ENCODE measurements at places on chromosomes 2 and 18.

GRCh38 chr2:215422676-215423075 lies 13.2 kb downstream of the FN1 start:
- DNase-seq: no peak

GRCh38 chr2:190984595-190984994 lies 29.4 kb downstream of the STAT1 start:
- no peak for DNase-seq

- no peak for DNase-seq
Observed at GRCh38 chr2:206388698-206389097, 54.6 kb upstream of the ADAM23 start.

DNA sequence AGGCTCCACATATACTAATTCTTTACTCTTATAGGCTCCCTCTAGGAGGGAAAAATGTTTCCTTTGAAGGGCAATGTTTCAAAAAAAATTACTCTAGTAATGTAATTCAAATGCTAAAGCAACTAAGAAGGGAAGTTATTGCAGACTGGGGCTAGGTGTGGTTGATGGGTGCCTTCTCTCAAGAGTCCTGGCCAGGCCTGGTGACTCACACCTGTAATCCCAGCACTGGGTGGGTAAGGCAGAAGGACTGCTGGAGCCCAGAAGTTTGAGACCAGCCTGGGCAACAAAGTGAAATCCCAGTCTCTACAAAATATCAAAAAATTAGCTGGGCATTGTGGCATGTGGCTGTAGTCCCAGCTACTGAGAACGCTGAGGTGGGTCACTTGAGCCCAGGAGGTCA lies 31.2 kb upstream of the CDKL4 start:
- peak; percentile 7 for DNase-seq

DNA sequence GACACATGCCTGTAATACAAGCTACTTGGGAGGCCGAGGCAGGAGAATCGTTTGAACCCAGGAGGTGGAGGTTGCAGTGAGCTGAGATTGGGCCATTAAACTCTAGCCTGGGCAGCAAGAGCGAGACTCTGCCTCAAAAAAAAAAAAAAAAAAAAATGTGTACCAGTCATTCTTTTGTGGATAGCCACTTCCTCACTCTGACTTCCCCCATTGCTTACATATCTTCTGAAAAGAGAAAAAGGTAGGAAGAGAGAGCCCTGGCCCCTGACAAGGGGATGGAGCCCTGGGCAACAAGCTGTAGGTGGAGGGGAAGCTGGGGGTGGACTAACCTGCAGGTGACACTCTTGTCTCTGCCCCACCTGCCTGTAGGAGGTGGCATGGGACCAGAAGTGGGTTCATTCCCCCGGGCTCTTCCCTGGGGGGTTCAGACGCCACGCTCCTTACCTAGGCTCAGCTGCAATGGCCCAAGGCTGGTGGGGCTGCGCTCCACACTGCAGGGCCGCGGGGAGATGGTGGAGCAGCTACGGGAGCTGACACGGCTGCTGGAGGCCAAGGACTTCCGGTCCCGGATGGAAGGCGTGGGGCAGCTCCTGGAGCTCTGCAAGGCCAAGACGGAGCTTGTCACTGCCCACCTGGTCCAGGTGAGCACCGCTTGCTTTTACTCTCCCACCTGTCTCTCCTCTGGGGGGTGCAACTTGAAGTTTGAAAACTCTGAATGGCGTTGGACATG lies 39.1 kb downstream of the PCARE start:
- DNase-seq: no peak

- DNase-seq: no peak
Observed at GRCh38 chr18:68822926-68823325, 25.0 kb downstream of the CCDC102B start.

GRCh38 chr18:3016585-3017297 lies 3.8 kb upstream of the LPIN2 start:
- DNase-seq: no peak

GRCh38 chr18:48843162-48843561 lies 107.6 kb downstream of the SMAD7 start:
- no peak for DNase-seq

DNA sequence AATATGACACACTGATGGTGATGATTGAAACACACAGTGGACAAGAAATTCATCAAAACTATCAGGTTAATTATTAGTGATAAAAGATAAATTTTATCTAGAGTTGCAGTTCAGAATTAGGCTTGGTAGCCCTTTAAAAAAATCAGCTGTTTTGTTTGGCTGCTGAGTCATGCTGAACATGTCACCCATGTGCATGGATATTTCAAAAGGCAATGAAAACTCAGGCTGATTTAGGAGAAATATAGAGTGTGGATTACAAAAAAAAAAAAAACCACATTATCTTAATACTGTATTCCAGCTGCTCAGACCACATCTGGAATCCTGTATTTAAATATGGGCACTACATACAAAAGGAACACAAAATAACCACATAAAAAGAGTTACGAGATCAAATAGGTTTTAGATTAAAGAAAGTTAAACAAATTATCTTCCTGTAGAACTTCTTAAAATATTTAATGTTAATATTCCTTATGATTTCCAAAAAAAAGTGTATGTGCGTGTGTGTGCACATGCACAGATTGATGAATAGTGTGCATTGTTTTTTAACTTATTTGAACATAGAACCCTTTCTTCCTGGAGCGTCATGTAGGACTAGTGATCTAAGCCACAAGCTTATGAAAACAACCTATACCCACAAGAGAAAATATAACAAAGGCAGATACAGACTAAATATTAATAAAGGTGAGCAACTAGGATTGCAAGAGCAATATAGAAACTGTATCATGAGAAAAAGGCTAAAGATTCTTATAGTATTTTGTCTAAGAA lies 186.2 kb downstream of the STK39 start:
- DNase-seq: no peak

DNA sequence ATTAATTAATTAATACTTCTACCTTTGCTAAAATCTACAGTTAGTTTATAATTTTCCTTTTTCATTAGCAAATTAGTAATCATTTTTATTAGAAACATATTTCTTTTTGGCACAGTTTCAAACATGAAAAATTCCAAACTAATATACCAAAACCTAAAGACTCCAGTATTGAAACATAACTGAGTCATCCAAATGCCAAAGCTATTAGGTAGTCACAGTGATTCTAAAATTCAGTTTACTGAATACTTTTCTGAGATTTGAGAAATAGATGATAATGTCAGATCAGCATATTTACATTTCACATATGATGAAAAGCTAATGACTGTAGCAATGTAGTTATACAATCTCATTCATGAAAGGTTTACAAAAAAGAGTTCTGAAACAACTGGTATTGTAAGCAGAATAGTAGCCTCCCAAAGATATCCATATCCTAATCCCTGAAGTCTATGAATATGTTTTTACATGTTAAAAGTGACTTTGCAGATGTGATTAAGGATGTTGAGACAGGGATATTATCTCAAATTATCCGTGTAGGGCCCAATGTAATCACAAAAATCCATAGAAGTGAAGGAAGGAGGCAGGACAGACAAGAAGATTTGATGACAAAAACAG lies 680.2 kb upstream of the CHAC2 start:
- no peak for DNase-seq

DNA sequence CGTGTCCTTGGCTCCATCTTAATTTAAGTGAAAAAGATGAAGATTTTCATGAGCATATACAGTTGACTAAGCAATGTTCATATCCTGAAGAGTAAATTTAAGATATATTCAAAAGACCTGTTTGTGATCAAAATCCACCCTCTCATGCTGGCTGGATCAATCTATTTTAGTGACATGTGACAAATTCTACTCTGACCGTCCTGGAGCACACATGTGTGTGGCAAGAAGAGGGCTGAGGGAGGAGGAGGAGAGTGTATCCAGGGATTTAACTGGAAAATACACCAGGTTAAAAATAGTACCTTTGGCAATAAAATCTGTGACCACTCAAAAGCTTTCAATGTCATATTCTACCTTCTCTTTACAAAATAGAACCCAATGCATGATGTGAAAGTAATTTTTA lies 228.7 kb downstream of the PID1 start:
- DNase-seq: no peak

- DNase-seq: no peak
Observed at GRCh38 chr2:173991856-173992588, 26.8 kb upstream of the SP3 start.

DNA sequence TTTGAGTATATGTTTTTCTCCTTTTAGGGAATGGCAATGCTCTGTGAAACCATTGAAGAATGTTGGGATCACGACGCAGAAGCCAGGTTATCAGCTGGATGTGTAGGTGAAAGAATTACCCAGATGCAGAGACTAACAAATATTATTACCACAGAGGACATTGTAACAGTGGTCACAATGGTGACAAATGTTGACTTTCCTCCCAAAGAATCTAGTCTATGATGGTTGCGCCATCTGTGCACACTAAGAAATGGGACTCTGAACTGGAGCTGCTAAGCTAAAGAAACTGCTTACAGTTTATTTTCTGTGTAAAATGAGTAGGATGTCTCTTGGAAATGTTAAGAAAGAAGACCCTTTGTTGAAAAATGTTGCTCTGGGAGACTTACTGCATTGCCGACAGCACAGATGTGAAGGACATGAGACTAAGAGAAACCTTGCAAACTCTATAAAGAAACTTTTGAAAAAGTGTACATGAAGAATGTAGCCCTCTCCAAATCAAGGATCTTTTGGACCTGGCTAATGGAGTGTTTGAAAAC lies 82.3 kb downstream of the ACVR2A start:
- DNase-seq: no peak

DNA sequence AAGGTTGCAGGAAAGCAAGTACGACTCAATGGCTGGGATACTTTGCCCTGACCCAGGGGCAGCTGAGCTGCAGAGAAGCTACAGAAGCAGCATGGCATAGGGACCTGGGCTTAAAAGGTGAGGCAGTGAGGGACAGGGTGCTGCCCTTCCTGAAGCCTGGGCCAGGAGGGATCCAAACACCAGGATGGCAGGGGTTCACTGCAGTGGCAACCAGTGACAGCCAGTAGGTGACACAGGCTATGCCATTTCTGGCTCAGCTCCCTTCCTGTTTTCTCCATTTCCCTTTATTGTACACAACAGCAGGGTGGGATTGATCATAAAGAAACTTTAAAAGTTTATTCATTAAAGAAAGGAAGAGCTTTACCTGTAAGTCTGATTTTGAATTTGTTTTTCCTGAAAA lies 48.8 kb downstream of the CABYR start:
- DNase-seq: no peak

DNA sequence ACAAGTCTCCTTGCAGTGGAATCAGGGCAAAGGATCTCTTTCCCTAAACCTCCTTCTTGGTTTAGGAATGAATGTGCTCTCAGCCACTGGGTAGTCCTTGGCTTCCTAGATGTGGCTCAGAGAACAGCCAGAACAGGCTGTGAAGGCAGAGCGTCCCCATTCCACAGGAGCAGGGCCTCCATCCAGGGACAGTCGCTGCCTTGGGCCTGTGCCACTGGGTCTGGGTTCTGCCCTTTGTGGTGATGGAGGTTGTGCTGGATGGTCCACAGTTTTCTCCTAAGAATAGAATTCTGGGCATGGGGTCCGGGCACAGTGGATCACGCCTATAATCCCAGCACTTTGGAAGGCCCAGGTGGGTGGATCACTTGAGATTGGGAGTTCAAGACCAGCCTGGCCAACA lies 516.5 kb upstream of the RAB6C start:
- DNase-seq: no peak

- no peak for DNase-seq
Observed at GRCh38 chr2:41949883-41950665, 97.7 kb upstream of the PKDCC start.

- DNase-seq: peak; percentile 61
Observed at GRCh38 chr2:75199428-75200011, at the start of gene TACR1. TACR1 (minus strand) TSS chr2:75199520; CDS start chr2:75198934, 586 bp downstream.

DNA sequence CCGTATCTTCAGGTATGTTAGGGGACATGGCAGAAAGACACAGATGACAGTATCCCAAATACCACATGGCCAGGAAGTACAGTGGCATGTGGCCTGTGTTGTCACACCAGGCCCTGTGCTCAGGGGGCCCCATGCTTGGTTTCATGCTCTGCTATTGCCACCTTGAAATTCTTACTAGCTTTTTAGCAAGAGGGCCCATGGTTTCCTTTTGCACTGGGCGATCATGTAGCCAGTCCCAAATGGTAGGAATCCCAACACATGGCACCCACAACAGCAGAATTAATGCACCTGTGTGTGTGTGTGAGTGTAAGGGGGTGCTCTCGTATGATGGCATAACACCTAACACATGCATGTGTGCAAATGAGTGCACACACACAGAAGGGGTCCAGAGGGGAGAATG lies 39.2 kb downstream of the MYO7B start:
- no peak for DNase-seq

DNA sequence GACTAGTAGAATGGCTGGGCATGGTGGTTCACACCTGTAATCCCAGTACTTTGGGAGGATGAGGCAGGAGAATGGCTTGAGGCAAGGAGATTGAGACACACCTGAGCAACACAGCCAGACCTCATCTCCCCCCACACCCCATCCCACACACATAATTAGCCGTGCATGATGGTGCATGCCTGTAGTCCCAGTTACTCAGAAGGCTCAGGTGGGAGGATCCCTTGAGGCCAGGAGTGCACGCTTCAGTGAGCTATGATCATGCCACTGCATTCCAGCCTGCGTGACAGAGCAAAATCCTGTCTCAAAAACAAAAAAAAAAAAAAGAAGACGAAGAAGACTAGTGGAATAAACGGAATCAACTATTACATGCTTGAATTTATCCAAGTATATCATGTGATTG lies 150.0 kb downstream of the STK39 start:
- DNase-seq: no peak

- DNase-seq: no peak
Observed at GRCh38 chr18:56001576-56001975, 413.6 kb upstream of the TCF4 start.

GRCh38 chr2:3427272-3427671 lies 47.8 kb downstream of the TRAPPC12 start:
- DNase-seq: no peak

DNA sequence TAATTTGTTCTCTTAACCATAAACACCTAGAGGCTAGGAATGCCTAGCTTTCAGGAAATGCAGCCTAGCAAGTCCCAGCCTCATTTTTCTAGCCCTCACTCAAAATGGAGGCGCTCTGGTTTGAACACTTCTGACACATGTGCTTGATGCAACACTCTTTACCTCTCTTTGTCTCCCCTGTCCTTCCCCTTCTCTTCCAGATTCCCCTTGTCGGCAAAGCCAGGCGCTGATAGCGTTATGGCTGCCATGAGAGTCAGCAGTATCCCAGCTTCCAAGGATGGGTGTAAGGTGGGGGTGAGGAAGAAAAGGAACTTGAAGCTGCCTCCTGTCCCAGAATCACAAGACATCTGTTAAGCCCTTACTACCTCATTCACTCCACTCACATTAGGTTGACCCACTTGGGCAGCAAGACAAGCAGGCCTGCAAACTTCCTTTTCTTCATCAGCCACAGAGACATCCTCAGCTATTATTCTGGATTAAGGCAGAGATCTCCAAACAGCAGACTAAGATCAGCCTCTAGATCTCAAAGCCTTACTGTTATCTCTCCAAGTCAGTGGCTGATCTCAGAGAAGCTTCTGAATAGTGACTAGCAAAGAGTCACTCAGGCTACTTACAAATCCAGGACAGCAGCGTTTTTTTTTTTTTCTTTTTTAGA lies 1.9 kb upstream of the ST3GAL5 start:
- DNase-seq: no peak

DNA sequence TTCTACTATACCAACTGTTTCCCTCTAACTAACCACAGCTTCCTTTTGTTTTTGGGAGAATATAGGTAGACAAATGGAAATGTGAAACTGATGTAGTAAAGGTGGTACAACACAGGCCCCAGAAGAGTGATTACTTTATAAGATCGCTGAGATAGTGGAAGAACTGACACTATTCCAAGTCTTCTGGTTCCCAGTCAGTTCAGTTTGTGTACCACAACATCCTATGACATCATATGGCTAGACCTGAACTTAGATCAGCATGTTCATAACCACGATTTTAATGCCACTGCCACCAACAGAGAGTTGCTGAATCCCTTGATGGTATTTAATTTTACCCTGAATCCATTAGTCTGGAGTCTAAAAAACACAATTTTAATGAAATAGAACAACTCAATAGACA lies 328.9 kb downstream of the GPD2 start:
- no peak for DNase-seq

Data from Calu3 (cell line).